ENCODE measurements at places on chromosomes 13 and 19.

DNA sequence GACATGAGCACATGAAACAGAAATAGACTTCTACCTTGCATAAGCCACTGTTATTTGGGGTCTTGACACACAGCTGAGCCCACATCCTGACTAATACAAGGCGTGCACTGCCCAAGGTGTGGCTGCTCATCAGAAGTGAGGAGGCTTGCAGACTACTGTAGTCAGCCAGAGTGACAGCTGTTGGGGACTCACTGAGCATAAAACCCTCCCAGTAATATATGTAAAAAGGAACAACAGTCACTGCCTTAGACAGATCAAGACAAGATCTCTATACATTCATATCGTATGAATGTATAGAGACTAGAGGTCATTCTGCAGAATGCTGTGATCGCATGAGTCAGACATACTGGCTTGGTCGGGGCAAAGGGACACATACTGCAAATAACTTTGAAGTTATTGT is 4.1 kb upstream of the C1QTNF9B start:
- no peak for DNase-seq

GRCh38 chr19:10604460-10604980 is 17.4 kb upstream of the AP1M2 start:
- DNase-seq = no peak

DNA sequence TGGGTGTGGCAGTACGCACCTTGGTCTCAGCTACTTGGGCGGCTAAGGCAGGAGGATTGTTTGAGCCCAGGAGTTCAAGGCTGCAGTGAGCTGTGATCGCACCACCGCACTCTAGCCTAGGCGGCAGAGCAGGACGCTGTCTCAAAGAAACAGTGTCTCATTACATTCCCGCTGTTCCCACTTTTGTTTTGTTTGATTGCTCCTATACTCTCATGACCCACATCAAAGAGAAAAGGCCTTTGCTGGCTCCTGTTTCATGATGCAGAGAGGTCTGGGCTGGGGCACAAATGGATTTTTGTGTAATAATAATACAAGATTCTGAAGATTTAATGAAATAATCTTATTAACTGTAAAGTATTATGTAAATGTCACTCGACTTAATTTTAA is 85.7 kb downstream of the LACC1 start:
- DNase-seq = no peak

DNA sequence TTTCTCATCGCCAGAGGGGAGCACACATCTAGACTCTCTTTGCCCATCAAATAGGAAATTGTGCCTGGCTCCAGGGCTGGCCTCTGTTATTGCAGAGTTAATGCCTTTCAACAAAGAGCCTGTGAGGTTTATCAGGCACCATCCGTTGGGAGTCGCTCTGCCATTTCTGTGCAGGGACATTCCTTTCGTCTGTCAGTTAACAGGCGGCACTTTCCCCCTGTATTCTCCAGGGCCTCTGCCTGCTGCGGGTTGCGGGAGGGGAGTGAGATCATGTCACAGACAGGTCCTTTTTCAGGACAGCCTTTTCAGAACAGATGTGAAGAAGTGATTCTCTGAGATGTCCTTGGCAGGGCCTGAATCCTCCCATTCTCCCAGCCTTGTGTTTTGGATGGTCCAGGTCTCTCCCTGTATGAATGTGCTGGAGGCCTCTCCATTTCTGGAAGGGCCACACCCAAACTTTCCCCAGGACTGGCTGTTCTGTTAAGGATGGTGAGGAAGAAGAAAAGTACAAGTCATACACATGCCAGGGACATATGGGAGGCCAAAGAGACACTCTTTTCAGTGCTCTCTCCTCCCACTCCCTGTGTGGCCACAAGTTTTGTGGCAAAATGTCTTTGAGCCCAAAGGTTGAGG is 14.9 kb downstream of the SERP2 start:
- no peak for DNase-seq

- DNase-seq = peak; percentile 22
Observed at GRCh38 chr19:2543463-2544442, 67.8 kb downstream of the GADD45B start.

DNA sequence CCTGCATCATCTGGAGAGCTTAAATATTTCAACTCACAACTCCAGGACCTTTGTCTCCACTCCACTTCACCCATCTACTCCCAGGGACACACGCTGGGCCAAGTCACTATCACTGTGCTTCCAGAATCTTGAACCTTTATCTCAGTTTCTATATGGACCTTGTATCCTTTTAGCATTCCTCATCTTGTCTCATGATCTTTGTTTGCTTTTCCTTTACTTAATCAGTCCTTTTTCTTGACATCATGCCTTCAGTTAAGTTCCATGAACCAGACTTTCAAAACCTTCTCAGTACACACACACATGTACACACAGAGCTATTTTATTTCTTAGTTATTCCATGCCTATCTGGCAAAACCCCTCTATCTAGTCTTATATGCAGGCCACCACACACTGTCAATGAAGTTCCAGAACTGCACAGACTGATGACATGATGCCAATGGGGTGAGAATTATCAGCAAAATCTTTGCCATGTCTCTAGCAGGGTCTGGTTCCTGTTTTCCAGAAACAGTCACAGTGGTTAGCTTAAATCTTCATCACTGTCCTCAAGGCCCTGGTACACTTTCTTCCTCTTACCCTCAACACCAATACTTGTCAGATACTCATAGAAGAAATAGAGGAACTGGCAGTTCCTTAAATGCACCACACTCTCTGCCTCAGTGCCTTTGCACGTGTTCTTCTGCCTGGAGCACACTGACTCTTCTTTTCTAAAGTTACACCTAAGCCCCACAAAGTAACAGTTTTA is 77.6 kb upstream of the STARD13 start:
- no peak for DNase-seq

GRCh38 chr19:2944775-2945574 is at the start of gene ZNF77:
ZNF77 (minus strand) TSS chr19:2944971; CDS start chr19:2944840, 131 bp downstream.
- DNase-seq = peak; percentile 98

DNA sequence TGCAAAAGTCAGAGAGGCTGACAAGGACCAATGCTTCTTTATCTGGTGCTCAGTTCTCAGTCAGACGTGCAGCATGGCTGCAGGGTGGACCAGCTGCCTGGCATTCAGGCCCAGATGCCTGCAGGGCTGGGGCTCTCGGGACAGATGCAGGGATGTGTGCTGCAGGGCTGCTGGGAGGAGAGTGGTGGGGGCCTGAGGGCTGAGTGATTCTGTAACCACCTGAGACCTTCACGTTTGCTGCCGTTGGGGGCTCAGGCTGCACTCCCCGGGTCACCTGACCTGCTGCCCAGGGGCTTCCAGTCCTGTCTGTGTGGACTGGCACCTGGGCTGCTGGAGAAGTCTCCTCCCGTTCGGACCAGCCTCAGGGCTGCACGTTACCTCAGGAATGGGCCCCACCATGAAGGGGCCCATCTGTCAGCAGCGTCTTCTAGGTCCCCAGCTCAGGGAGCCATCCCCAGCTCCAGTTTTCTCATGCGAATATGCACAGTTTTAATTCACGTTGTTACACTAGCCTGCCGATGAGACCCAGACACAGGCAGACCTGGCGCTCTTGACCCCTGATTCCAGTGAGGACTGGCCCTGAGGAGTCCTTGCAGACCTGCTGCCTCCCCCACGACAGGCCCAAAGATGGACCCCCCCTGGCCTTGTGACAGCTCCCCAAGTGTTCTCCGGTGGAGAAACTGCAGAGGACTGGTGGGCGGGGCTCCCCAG is 16.9 kb downstream of the KCTD15 start:
- no peak for DNase-seq

DNA sequence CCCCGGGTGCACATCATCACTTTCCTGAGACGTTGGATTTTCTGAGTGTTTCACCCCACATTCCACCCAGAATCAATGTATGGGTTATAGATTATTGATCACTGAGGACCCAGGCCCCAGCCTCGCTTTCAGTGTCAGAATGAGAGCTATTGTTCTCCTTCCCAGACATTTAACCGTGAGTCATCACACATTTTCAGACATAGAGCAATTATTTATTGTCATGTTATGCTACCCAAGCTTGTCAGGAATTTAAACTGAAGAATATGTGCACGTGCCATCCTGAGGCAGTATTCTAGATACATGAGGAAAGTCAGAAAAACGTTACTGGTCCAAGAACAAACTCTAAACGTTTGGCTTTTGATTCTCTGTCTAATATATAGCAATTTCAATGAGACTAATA is 276.6 kb upstream of the ZNF507 start:
- DNase-seq = no peak

DNA sequence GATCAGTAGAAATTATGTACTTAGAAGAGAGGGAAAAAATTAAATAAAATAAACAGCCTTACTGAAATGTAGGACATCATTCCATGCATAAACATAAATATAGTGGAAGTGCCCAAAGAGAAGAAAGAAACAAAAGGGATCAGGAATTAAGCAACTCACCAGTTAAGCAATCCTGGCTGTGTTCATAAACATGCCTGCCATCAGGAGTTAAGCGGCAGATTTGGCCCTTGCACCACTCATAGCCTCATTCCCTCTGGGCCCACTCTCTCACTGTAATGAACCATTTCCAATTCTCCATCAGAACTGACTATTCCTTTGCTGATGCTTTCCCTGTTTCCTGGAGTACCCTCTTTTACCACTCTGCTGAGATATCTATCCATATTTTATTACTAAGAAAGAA is 281.4 kb downstream of the LHFPL6 start:
- no peak for DNase-seq

- DNase-seq = no peak
Observed at GRCh38 chr13:45966715-45967114, 85.8 kb downstream of the ZC3H13 start.

DNA sequence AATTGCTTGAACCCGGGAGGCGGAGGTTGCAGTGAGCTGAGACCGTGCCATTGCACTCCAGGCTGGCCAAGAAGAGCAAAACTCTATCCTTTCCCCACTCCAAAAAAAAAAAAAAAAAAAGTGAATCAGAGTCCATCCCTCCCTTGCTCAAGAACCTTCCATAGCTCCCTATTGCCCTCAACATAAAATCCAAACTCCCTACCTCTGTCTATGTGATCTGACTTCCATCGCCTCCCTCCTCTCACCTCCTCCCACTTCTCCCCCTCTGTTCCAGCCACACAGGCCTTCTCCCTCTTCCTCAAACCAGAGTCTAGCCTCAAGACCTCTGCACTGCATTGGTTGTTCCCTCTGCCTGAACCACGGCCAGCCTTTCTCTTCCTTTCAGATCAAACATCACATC is 10.0 kb upstream of the TLE2 start:
- DNase-seq = no peak

GRCh38 chr13:97537110-97537509 is 103.1 kb downstream of the RAP2A start:
- no peak for DNase-seq

DNA sequence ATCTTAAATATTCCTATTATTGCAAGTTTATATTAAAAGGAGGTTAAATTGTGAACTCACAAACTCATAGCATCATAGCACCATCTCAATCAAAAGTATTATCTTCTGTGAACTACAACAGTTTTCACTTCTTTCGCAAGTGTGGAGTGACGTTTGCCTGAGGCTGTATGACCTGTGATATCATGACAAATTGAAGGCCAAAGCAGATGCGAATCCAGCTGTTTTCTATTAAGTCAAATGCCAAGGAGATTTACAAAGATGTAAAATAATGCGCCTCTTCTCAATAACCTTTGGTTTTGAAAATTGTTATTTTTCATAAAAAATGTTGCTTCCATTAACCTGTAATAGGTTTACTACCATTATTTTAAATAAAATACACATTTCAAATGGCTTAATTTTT is 7.6 kb upstream of the PEG3 start:
- DNase-seq = no peak

GRCh38 chr19:18021121-18021755 is 13.3 kb downstream of the ARRDC2 start:
- DNase-seq = no peak

DNA sequence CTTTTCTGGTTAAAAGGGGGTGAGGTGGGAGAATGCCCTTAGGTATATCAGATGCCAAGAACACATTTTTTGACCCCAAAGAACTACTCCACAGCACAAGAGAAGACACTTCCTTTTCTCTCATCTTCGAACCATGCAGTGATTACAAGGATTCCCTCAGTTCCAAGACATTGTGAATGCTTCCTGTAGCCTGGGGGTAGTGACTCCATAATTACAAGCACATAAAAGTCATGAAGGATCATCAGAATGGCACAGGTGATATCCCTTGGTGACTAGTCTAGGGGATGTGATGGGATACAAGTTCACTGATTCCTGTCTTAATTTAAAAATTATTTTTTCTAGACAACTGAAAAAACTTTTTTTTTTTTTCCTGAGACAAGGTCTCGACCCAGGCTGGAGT is 78.0 kb downstream of the ZC3H13 start:
- no peak for DNase-seq

GRCh38 chr13:97369261-97369893 is 64.6 kb upstream of the RAP2A start:
- no peak for DNase-seq

DNA sequence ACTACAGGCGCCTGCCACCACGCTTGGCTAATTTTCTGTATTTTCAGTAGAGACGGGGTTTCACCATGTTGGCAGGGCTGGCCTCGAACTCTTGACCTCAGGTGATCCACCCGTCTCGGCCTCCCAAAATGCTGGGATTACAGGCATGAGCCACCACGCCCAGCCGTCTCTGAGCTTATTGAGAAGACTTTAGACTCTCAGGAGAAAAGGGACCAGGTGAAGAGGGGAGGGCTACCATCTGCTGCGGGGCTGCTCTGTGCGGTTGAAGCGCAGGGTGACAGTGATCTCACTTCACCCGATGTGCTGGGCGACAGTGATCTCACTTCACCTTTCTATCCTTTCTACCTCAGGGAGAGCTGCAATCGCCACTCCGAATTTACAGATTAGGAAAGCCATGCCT is 25.3 kb downstream of the PDCD5 start:
- no peak for DNase-seq

- DNase-seq = no peak
Observed at GRCh38 chr13:27663947-27664346, 42.3 kb downstream of the POLR1D start.

DNA sequence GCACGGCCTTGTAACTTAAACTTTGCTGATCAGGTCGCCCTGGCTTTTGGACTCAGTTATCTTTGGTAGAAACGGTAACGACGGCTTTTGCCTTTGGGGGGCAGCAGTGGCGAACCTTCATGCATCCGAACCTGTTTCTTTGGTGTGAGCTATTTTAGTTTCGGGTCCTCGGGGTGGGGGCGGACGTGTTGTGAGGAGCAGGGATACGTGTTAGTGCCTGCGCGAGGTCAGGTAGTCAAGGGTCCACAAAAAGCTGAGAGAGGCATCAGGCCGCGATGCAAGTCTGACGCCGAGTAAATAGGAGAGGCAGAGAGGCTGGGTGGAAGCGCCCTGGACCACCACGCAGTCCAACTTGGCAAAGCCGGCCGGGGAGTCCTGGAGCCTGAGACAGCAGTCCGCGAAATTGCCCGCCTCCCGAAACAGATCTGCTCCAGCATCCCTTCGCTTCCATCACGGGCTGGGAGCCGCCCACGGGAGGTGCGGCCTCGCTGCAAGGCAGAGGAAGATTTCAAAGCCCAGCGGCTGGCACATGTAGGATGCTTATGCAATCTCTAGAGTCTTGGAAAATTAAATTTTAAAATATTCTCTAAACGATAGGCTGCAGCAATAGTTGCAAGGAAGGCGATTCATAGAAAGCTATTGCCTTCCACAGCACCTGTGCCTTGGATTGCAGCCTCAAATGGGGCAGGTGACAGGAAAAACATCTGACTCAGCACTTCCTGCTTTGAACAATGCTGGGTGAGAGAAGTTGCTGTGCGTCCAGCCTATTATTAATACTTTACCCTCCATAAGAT is 4.6 kb upstream of the TPP2 start:
- peak; percentile 66 for DNase-seq

- no peak for DNase-seq
Observed at GRCh38 chr13:29522044-29522685, 73.3 kb downstream of the SLC7A1 start.

All from activated CD4-positive, CD25-positive, alpha-beta regulatory T cell treated with anti-CD3 and anti-CD28 coated beads, Interleukin-2, amount 50 U/mL, for 16 hours (primary cell).